CD4-positive, CD25-positive, alpha-beta regulatory T cell (primary cell): ENCODE measurements at places on chromosomes 6 and 20.

- peak; percentile 68 for DNase-seq
Measured at GRCh38 chr6:142902636-142903053, 42.3 kb downstream of the HIVEP2 start.

DNA sequence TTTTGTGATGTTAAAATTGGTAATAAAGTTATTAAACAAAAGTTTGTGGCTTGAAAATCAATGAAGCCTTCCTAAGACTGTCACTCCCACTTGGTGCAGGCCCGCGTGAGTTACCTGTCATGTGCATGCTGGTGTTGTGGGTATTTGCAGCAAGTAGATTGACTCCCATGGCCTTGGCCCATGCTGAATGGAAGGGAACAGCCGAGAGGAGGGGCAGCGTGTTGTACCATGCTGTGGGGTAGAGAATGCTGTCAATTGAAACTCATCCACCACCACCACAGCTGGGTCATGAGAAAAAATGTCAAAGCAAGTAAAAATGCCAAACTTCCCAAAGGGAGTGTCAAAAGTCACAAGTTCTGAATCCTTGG is 12.7 kb upstream of the VNN1 start:
- DNase-seq, result no peak

- no peak for DNase-seq
Measured at GRCh38 chr6:118812970-118813369, 81.0 kb upstream of the ASF1A start.

DNA sequence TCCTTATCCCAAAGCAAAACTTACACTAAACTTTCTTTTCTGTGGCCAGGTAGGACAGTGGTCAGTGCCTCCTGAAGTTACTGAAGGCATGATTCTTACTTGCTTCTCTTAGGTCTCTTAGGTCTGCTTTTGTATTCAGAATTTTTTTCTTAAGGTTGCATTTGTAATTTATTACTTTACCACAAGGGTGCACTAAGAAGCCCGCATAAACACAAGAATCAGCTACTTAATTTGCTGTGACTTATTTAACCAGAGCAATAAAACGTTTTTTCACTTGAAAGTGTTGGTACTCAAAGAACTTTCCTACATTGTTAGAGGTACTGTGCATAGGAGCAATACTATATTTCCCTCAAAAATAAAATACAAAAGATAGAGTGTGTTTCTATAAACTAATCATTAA is 75.4 kb upstream of the LAMA2 start:
- no peak for DNase-seq
